Omental fat pad (tissue), 4 donors: ENCODE measurements at places on chromosomes 7 and 10. TPM values are rescaled to one million over a fixed set of nuclear protein-coding genes. Genes with fewer than 3 reads are reported as not detected.

LZTS2 gene
- total RNA-seq: 59.4 TPM

DNA sequence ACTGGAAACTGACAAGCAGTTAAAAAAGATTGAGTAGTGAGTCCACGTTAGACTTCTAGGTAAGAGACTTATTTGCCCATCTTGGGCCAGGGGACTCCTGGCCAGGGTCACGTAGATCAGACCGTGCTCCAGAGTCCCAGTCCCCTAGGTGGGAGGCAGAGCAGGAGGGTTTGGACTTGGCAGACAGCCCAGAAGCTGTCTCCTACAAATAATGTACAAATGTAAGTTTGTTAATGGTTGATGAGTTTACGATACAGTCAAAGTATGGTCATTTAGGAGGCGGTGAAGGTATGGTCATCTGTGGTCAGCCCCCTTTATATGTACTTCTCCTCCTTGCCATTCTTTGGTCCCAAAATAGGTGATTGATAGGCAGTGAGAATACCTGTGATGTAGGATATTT, 28.2 kb downstream of the INPP5F start:
- no peak for DNase-seq

- DNase-seq: no peak
Measured at GRCh38 chr10:129608653-129609052, 141.6 kb downstream of the MGMT start.

DNA sequence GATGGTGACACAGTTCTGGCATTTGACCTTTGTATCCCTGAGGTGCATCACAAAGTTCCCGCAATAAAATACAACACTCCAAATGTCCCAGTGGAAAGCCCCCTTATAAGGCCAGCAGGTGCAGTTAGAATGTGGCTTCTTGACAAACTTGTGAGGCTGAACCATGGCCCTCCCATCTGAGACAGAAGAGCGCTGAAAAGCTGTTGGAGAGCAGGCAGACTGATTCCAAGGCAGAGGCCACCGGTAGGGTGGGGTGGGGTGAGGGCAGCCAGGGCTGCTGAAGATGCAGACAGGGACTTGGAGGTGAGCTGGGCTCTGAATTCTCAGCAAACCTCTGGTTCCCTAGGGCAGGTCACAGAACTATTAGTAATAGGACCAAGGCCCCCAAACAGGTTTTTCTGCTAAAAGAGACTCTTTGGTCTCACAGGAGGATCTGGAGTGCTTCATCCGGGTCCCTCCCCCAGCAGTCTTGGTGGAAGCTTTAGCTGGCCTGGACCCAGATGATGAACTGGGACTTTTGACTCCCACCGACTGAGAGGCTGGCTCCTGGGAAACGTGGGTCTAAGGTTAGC, 15.6 kb upstream of the CHST3 start:
- DNase-seq: no peak

GPR26 gene
- total RNA-seq: not detected

- no peak for DNase-seq
Measured at GRCh38 chr7:151438864-151439601, 908 bp downstream of the CRYGN start.

DNA sequence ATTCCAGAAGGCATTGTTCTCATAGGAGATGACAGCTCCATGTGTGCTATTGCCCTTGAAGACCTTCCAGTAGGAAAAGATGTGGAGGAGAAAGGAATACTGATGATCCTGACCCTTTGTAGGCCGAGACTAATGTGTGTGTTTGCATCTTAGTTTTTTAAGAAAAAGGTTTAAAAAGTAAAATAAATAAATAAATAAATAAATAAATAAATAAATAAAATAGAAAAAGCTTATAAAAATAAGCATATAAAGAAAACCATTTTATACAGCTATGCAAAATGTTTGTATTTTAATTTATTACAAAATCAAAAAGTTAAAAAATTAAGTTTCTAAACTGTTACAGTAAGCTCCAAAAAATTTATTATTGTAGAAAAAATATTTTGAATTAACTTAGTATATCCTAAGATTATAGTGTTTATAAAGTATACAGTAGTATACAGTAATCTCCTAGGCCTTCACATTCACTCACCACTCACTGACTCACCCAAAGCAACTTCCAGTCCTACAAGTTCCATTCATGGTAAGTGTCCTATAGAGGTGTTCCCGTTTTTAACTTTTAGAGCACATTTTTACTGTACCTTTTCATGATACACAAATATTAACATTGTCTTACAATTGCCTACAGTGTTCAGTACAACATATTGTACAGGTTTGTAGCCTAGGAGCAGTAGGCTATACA, 435.2 kb upstream of the SEMA3A start:
- no peak for DNase-seq

SEMA3C gene
- total RNA-seq: 201 TPM

GRCh38 chr7:17408904-17409290, 110.4 kb downstream of the AHR start:
- DNase-seq: no peak

CYP3A7 gene
- total RNA-seq: not detected

SERPINE1 gene
- total RNA-seq: 861 TPM

CALHM2 gene
- total RNA-seq: 113 TPM

- DNase-seq: no peak
Measured at GRCh38 chr10:24762966-24763623, 39.4 kb upstream of the ARHGAP21 start.

HOXA1 gene
- total RNA-seq: 0.79 TPM

NUTM2A gene
- 0.56 TPM for total RNA-seq

DNA sequence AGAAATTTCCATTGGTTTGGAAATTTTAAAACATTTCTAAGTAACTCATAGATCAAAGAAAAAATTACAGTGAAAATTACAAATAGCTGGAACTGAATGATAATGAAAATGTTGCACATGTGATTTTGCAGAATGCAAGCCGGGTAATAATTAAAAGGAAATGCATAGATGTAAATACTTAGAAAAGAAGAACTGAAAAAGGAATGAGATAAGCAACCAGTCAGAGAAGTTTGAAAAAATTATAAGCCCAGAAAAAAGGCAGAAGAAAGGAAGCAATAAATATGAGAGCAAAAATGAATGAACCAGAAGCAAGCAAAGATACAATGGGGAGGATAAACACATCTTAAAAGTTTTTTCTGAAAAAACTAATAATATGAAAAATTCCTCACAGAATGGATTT, 3.2 kb upstream of the TMEM273 start:
- no peak for DNase-seq

LBX1 gene
- not detected for total RNA-seq

MMP21 gene
- total RNA-seq: not detected

DNA sequence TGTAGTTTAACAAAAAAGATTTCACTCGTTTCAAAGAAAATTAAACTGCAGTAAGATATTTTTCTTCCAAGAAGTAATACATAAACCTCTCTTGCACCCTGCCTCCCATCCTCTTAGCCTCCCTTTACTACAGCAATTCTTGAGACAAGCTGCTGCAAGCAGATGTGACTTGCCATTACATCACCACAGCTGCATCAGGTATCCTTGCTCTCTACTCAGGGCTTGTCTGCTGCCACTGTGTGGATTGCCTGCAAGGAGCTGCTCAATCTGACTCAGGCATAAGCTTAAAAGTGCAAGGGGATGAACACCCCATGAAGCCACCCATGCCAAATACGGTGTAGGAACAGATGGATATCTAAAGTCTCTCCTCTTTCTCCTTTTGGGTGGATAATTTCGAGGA, 609.9 kb downstream of the DNAJB9 start:
- DNase-seq: no peak

ADAM12 gene
- total RNA-seq: 13.2 TPM
